Neural progenitor cell (in vitro differentiated cells): ENCODE measurements at places on chromosomes 11 and 22. TPM values are rescaled to one million over a fixed set of nuclear protein-coding genes. Genes with fewer than 3 reads are reported as not detected.

DNA sequence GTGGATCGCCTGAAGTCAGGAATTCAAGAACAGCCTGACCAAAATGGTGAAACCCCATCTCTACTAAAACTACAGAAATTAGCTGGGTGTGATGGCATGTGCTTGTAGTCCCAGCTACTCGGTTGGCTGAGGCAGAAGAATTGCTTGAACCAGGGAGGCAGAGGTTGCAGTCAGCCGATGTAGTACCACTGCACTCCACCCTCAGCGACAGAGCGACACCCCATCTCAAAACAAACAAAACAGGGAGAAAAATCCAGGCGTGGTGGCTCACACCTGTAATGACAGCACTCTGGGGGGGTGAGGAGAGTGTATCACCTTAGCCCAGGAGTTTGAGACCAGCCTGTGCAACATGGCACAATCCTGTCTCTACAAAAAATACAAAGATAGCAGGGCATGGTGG lies 802.3 kb upstream of the ARHGAP42 start:
- no peak for DNase-seq

The DDI1 gene
- total RNA-seq = not detected in 2 replicates

DNA sequence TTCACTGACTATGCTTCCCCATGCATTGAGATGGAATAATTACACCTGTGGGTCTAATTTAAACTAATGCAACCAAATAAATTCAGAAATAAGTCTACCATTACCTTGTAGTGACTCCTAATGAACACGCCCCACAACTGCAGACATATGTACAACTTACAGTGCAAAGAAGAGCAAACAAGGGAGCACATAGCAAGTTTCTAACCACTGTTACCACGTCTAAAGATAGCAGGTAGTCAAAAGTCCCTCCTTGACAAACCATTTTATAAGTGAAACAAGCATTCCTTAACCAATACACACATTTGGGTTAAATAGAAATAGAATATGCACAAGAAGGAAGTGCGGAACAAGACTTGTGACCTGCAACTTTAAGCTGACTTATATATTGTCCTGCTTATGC lies 20.6 kb downstream of the PHF21A start:
- no peak for DNase-seq

The NXPE2 gene
- not detected in 2 replicates for total RNA-seq

DNA sequence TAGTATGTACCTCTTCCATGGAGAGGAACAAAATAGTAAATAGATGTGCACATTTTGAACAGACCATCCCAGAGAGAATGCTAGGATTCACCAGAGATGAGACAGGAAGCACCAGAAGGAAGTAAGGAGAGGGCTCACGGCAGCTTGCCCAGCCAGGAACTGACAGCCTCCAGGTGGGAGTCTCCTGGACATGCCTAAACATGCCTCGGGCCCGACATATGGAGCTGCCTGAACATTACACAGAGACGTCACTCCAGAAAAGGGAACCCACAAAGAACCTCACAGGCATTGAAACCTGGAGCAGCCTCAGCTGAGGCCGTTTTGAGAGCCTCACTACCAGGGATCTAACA lies 67.4 kb downstream of the BRD1 start:
- DNase-seq = no peak

The MOGAT2 gene
- 0.09 TPM in 1 of 2 replicates, not detected in the other for total RNA-seq
